GM06990 (cell line): ENCODE measurements at places on chromosomes 6 and 20.

- DNase-seq, result no peak
These were observed 17.7 kb upstream of the CCN6 start for GRCh38 chr6:112036088-112036637.

DNA sequence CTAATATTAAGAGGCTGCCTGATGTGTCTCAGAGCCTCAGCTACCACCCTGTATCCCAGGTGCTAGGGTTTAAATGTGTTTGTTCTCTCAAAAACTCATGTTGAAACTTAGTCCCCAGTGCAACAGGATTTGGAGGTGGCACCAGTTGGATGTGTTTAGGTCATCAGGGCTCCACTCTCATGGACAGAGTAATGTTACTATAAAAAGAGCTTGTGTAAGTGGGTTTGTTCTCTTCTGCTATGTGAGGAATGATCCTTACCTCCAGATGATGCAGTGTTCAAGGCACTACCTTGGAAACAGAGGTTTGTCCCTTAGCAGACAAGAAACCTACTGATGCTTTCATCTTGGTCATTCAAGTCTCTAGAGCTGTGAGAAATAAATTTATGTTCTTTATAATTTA, 164.9 kb upstream of the EPHA7 start:
- no peak for DNase-seq

GRCh38 chr6:3151691-3152090, 5.7 kb downstream of the TUBB2A start:
- no peak for DNase-seq

DNA sequence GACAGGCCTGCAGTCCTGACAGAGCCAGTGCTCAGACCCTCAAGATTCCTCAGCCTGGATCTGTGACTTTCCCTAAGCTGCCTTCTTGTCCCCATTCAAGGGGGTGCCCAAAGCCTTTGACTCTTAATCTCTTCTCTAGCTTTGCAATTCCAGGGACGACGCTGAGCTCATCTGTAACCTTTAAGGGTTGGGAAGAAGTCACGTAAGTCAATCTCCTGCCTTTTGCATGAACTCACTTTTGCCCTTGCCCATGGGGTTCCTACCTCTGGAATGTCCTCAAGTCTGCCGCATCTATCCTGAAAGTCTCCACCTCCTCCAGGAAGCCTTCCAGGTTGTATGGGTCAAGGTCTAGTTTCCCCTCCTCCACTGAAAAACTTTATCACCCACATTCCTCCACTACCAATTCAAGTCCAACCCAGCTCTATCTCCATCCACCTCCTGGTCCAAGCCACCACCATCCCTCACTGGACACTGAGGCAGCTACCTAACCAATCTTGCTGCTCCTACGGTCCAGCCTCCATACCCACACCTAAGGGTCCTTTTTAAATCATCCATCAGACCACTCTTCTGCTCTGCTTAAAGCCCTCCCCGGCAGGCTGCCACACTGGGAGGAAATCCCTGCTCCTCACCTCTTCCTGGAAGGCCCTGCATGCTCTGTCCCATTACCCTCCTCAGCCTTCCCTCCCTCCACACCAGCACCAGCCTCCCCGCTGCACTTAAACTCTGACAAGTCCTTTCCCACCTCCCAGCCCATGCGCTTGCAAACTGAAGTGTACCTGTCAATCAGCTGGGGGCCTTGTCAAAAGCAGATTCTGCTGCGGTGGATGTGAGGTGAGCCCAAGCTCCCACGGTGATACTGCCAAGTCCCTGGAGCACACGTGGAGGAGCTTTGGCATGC, 29.7 kb downstream of the PREX1 start:
- no peak for DNase-seq

- DNase-seq, result no peak
These were observed 154.6 kb upstream of the TSHZ2 start for GRCh38 chr20:52817511-52817910.

- peak; percentile 12 for DNase-seq
These were observed 190.9 kb downstream of the MAFB start for GRCh38 chr20:40497899-40498691.

GRCh38 chr6:18036781-18037180, 49.3 kb upstream of the KIF13A start:
- DNase-seq, result no peak

DNA sequence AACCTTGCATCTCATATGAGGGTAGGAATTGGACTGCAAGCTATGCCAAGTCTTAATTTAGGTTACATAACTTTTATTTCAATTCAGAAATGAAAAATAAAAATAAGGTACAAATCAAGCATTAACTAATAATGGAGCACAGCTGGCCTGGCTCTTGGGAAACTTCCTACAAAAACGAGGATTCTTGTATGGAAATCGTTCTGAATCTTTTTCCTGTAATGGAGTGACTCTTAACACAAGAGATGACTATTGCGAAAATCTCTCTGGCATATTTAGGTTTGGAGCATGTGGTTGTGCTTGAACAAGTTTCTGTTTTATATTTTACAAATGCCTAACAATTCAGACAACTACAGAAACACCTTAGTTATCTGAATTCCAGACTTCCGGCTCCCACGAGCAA, 34.0 kb upstream of the PI16 start:
- DNase-seq, result no peak

DNA sequence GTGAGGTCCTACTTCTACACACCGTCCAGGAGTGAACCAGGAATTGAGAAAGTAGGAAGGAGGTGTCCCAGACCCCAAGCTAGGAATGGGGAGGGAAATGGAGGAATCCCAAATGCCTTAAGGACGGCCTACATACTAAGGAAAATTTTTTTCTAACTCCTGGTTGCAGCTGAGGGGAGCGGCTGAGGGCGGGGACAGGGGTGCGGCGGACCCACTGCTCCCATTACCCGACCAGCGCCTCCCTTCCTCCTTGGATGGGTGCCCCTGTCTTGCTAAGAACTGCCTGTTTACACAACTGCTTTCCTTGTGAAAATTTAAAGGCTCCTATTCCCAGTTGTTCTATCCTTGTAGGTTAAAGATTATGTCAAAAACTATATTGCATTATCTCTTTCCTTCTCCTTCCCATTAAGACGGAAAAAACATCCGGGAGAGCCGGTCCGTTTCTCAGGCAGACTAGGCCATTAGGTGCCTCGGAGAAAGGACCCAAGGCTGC, 699 bp upstream of the HSPA1B start:
- no peak for DNase-seq

DNA sequence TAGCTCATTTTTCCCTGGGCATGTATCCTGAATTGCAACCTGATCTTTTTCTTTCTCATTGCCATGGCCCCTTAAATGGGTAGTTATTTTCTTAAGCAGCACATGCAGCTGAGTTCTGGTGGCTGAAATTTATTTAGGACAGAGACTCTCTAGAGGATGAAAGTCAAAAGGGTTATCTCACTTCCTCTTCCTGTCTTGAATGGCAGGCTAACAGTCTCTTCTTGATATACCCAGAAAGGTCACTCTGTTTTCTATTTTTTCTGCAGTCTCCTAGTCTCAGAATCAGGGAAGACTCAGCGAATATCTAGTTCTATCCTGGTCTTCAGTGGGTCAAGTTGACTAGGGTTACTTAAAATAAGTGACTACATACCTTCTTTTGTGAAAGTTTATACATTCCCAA, 243.3 kb downstream of the EPHA7 start:
- DNase-seq, result no peak

DNA sequence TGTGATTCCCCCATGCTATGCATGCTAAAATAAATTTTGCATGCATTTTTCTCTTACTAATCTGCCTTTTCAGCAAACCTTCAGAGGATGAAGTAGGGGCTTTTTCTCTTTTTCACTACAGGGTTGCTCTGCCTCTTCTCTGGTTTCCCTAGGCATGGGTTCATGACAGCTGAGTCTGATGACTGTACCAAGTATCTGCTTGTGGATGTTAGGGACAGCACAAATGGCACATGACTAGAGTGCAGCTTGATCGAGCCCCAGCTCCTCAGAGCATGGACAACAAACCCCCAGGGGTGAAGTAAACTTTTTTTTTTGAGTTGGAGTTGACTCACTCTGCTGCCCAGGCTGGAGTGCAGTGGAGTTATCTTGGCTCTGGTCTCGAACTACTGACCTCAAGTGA, 57.1 kb upstream of the GCM1 start:
- no peak for DNase-seq

- DNase-seq, result no peak
These were observed 36.6 kb downstream of the TBC1D32 start for GRCh38 chr6:121297694-121298093.

GRCh38 chr6:102488729-102489128, 1095.2 kb downstream of the GRIK2 start:
- DNase-seq, result no peak

DNA sequence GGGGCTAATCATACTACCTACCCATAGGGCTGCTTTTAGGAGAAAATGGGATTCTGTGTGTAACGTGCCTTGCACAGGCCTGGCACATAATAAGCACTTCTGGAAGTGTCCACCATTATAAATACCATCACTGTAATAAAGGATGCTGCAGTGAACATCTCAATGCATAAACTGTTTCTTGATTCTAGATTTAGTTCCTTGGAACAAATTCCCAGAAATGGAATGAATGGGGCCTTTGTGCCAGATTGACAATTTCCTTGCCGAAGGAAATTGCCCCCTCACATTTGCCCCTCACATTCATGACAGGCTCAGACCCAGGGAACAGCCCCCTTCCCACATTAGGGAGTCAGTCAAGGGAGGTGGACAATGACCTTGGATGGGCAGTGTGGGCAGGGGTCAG, 29.2 kb downstream of the BPIFB4 start:
- DNase-seq, result no peak

DNA sequence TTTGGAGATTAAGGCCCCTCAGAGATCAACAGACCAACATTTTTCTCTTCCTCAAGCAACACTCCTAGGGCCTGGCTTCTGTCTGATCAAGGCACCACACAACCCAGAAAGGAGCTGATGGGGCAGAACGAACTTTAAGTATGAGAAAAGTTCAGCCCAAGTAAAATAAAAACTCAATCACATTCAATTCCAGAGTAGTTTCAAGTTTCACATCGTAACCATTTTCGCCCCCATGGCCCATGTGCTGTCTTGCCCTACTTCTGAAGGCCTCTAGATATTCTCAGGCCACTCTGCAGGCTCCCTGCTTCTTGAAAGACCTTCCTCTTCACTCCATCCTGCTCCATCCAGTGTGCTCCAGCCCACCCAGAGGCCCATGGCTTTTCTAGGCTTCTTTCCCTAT, 4.2 kb downstream of the IL17A start:
- DNase-seq, result no peak

GRCh38 chr6:110318971-110319370, 39.2 kb downstream of the METTL24 start:
- no peak for DNase-seq

GRCh38 chr6:34056305-34057108, 89.4 kb downstream of the GRM4 start:
- DNase-seq, result peak; percentile 36

DNA sequence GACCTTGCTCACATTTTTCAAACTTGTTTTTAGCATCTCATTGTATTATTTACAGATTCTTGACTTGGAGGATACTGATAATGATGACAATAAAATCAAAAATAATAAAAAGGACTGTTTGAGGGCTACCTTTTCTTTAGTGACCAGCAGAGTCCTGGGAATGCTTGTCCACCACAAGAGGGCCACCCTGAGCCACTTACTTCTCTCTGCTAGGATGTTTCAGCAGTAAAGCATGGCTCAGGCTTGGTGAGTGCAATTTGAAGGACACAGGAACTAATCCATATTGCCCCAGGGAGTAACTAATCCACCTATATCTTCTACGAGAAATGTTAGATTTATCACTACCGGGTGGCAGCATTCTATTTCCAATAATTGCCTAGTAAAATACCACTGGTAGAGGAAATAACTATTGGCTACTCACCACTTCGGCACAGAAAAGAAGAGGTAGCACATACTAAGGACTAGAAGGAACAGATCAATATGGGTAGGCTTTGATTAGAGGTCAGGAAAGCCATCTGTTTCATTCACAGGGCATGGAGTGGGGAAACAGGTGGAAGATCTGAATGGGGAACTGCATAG, 5.8 kb upstream of the KIAA0408 start:
- DNase-seq, result no peak

GRCh38 chr6:99350573-99350972, 1.1 kb upstream of the FAXC start:
- DNase-seq, result no peak

DNA sequence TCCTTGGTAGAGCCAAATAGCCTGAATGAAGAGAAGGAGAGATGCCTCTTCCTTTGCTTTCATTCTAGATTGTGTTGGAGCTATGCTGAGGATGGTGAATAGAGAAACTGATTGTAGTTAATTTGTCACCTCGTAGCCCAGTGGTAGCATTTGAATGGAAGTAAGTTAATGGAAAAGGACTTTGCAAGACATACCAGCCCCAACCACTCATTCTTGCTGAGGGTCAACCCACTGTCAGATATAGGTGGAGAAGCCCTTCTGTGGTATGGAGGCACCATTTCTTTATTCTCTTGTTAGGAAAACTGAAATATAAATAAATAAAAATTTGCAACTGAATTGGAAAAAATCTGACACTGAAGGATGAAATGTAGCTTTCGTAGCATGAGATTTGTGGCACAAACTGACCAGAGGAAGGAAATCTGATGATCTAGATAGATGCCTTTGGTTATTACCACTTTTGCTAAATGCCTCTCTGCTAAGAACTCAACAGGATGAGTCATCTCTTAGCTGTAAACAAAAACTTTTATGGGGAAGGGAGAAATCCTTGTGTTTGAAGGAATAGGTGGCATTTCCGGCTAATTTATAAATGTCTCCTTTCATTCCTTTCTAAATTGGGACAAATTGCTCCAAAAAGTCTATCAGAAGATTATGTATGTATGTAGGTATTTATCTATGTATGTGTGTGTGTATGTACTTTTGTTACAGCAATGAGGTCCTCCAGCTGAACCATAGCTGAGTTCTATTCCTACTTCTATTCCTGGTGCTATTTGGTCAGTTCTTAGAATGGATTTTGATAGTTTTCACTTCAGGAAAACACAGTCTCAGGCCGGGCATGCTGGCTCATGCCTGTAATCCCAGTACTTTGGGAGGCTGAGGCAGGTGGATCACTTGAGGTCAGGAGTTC, 76.5 kb upstream of the SUPT3H start:
- no peak for DNase-seq

- no peak for DNase-seq
These were observed 98.5 kb downstream of the PRDM1 start for GRCh38 chr6:106184629-106185028.

- no peak for DNase-seq
These were observed 6.8 kb upstream of the HEY2 start for GRCh38 chr6:125742464-125743120.

DNA sequence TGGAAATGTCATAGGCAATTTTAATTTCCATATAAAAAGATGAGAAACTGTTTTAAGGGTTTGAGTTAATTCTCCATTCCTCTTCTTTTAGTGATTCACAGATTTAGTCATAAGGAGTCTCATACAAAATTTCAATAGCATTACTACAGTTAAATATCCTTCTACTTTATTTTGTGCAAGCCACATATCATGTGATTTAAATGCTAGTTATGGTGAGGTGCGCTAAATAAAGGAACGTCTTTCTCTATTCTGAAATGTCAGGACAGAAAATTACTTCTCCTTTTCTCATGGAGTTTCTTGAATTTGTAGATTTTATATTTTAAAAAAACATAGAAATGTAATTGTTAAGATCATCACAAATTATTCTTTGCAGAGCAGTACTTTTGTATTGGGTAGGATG, 50.0 kb upstream of the SUPT3H start:
- DNase-seq, result no peak

- DNase-seq, result no peak
These were observed 44.6 kb downstream of the SLC24A3 start for GRCh38 chr20:19256906-19257595.

GRCh38 chr6:128131036-128131435, 230.2 kb upstream of the THEMIS start:
- DNase-seq, result no peak

- no peak for DNase-seq
These were observed 175.5 kb upstream of the FOXQ1 start for GRCh38 chr6:1136415-1136774.
